ENCODE measurements at places on chromosomes 1 and 21.
A peak's percentile ranks its signal among the peaks of the same experiment; 100 is the strongest.

DNA sequence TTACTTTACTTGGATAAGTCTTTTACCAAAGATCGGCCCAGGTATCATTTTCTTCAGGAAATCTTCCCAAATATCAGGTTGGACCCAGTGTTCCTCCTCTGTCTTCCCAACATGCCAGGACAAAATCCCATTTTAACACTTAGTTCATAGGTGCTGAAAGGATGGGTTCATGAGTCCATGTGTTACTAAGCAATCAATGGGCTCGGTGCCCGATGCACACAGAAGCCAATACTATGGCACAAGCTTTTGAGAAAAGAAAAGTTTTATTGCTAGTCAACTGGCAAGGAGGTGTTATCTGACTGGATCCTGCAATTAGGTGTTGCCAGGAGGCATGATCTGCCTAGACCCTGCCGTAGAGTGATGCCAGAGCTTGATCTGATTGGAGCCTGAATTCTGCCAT is 133.3 kb upstream of the SLC44A3 start:
- DNase-seq, result no peak

GRCh38 chr1:85001742-85002141 is 4.8 kb upstream of the MCOLN2 start:
- no peak for DNase-seq

GRCh38 chr1:240737766-240738265 is 125.9 kb upstream of the GREM2 start:
- DNase-seq, result no peak

- DNase-seq, result peak; percentile 76
These were observed 7.3 kb downstream of the SYTL1 start for GRCh38 chr1:27348861-27349783.

DNA sequence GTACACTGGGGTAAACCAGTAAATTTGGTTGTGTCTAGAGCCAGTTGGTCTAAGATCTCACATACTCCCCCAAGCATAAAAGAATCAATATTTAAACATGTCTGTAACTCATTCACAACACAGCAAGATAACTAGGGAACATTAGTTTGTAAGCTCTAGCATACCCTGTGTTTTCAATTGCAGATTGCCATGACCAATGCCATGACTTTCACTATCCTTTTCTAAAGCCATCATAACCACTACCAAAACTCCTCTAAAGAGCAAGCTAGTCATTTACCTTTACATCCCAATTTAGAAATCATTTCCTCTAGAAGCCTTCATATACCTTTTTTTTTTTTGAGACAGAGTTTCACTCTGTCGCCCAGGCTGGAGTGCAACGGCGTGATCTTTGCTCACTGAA is 56.5 kb upstream of the PLA2G4A start:
- no peak for DNase-seq

DNA sequence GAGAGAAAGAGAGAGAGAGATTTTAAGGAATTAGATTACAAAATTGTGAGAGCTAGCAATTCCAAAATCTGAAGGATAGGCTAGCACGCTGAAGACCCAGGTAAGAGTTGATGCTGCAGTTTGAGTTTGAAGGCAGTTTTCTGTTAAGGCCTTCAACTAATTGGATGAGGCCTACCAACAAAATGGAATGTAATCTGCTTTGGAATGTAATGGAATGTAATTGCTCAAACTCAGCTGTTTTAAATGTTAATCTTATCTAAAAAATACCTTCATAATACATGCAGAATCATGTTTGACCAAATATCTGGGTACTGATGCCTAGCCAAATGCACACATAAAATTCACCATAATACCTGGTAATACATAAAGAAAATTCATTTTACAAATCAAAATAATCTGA is 976.1 kb downstream of the LTN1 start:
- no peak for DNase-seq

- DNase-seq, result no peak
These were observed 237.8 kb downstream of the FMN2 start for GRCh38 chr1:240329443-240329842.

DNA sequence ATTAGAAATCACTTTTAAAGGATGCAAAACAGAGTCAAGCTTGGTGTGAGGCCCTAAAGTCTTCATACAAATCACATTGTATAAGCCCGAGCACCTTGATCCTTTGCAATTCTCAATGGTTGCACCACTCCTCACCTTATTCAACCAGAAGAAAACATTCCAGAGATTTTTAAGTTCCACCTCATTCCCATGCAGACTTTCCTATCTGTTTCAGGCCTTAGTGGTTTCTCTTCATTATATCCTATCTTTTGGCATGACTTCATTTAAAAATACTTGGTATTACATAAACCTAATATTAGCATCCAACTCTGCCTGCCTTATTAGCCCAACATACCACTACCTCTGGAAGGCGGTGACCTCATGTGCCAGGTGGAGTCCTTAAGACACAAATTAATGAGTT is 9.3 kb upstream of the GREM2 start:
- DNase-seq, result no peak

- DNase-seq, result peak; percentile 81
These were observed 927 bp downstream of the WNT9A start for GRCh38 chr1:227946624-227947385.

DNA sequence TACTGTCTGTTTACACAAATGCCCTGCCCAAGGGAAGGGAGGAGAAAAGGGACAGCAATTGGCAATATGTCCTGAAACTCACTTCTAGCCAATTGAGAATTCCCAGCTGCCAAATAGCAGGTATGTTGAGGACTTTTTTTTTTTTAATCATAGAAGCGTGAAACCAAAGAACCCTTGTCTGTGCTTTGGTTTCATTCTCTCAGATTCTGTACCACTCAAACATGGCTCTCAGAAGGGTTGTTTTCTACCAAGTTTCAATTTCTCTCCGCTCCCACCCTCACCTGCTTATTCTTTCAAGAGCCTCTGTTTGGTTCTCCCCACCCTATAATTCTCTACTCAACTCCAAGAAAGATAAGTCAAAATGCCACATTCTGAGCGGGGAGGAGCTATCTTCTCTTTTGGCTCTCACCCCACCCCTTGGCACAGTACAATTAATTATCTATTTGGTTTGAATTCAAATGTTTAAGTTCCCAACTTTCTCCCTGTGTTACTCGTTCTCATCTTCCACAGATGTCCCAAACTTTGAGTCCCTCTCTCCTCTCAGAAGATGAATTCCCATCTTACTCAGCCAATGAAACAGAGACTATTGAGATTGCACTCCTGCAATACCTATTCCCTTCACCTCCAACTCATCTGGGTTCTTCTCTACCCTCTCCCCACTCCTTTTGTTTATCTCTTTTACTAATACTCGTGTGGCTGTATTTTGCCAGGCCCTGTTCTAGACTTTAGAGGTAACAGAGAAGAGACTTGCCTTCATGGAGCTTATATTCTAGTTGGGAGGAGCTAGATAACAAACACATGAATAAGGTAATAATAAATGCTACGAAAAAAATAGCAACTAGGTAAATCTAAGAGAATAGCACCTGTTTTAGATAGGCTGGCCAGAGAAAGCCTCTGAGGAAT is 3.9 kb upstream of the TP53BP2 start:
- DNase-seq, result no peak

DNA sequence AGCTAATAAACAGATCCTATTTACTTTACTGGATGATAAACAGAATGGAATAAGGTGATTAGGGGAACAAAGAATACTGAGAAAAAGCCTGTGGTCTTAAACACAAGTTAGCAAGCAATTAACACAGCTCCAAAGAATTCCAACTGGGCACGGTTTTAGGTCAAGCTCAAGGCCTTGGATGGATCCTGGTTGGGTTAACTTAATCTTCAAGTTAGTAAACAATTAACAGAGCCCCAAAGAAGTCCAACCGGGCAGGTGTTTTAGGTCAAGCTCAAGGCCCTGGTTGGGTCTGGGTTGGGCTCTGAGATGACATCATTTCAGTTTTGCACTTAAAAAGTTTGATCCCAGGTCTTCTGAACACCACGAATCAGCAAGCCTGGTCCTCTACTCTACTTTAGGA is 1086.3 kb upstream of the TMPRSS15 start:
- DNase-seq, result no peak

GRCh38 chr21:37566790-37567615 is 200.4 kb downstream of the DYRK1A start:
- peak; percentile 35 for DNase-seq

GRCh38 chr1:76682138-76682537 is 185.1 kb upstream of the ST6GALNAC5 start:
- no peak for DNase-seq

- DNase-seq, result no peak
These were observed 10.1 kb downstream of the GLIS1 start for GRCh38 chr1:53728702-53729455.

- no peak for DNase-seq
These were observed 54.6 kb downstream of the STXBP3 start for GRCh38 chr1:108801101-108801500.

DNA sequence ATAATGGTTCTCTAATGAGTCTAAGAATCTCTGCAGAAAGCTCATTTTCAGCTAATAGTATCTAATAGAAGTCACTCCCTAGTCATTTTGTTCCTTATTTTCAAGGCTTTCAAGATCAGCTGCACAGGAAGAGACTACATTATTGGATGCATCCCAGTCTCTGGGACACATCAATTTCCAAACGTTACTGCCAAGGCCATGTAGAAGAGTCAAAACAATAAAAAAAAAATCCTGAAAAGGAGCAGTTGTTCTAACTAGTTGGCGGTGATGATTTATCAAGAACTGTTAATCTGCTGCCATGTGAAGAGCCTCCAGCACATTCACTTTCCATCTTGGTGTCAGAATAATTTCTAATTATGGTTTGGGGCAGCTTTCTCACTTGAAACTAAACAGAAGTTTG is 5.7 kb downstream of the DDAH1 start:
- DNase-seq, result no peak

GRCh38 chr21:24844671-24845070 is 762.6 kb downstream of the MRPL39 start:
- DNase-seq, result no peak

DNA sequence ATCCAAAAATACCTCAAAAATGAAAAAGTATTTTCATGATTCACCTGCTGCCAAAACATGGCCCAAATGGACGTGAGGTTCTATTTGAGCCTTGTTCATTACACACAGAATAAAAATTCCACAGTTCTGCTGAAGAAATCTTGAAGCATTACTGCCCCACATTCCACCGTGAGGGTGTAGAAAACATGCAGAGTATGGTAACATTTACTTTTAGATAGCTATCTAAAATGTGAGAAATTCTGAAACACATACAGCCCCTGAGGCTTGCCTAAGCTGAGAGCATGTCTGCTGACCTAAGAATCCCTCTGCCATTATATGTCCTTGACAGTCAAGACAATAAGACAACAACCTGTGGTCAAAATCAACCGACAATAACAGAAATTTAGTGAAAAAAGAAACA is 186.5 kb downstream of the DSCAM start:
- DNase-seq, result no peak

GRCh38 chr1:161473348-161473747 is 31.9 kb upstream of the FCGR2A start:
- DNase-seq, result no peak

DNA sequence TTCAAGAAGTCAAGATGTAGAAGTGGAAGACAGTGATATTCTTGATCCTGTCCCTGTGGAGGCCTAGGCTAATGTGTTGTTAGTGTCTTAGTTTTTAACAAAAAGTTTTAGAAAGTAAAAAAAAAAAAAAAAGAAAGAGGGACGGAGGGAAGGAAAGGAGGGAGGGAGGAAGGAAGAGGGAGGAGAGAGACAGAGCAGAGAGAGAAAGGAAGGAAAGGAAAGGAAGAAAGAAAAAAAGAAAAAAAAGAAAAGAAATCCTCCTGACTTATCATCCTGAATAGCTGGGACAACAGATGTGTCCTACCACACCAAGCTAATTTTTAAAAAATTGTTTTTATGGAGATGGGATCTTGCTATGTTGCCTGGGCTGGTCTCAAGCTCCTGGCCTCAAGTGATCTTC is 24.6 kb downstream of the PHACTR4 start:
- DNase-seq, result no peak

- DNase-seq, result no peak
These were observed 553 bp upstream of the SLC30A2 start for GRCh38 chr1:26046246-26047095.

- no peak for DNase-seq
These were observed 120.9 kb downstream of the EDEM3 start for GRCh38 chr1:184633785-184634184.

DNA sequence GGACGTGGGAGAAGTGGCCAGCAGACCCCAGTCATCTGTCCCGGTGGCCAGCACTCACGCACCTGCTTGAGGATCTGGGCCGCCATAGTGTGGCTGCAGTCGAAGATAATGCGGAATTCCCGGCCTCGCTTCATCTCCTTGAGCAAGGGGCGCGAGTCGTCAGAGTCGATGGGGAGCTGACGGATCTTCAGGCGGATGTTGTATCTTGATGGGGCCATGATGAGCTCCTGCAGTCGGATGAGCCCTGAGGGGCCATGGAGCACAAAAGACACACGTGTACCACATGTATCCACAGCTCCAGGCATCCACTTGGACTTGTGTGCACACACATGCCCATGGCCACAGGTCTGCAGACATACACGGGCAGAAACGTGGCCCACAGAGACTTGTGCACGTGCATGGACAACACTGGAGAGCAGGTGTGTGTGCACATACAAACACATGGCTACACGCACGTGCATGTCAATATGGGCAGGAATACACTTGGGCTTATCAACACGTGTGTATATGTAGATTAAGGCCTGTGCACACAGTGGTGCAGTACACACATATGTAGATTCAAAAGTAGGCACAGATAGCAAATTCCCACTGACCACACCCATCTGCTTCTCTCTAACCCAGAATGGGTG is 162.1 kb downstream of the GRIK3 start:
- DNase-seq, result no peak

GRCh38 chr1:61754545-61754944 is 12.3 kb downstream of the PATJ start:
- no peak for DNase-seq

DNA sequence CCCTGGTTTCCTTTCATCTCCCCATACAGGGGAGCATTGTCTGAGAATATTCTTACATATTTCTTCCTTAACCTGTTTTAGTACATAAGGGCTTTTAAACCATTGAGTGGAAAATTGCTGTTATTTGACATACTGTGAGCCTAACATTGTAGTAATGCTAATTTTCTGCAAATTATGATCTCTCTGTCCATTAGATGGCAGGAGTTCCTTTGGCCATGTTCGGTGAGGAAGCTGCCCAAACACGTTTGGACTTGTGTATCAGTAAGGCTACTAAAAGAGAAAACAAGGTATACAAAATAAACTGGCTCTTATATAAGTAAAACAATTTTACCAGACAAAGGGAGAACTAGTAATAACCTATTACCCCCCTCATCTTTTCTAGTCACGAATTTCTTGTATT is 29.2 kb downstream of the CDC7 start:
- no peak for DNase-seq

GRCh38 chr1:193355178-193355577 is 168.8 kb upstream of the B3GALT2 start:
- no peak for DNase-seq
